ENCODE measurements at places on chromosomes 13 and 19. TPM values are rescaled to one million over a fixed set of nuclear protein-coding genes. Genes with fewer than 3 reads are reported as not detected.

Gene SPIB
- total RNA-seq, result not detected

Gene WDFY2
- total RNA-seq, result 4.9 TPM

Gene ZNF121
- 23.5 TPM for total RNA-seq

Gene OR7C1
- total RNA-seq, result 0.03 TPM

Gene PARP4
- total RNA-seq, result 16.7 TPM

Gene TUBB4A
- total RNA-seq, result 0.40 TPM

Gene TTC9B
- total RNA-seq, result not detected

Measured in cardiac septum (tissue), 1 donor.